Activated B cell treated with CpG ODN at 0.5 μM for 24 hours (primary cell): ENCODE measurements at places on chromosomes 11 and 22. TPM values are rescaled to one million over a fixed set of nuclear protein-coding genes. Genes with fewer than 3 reads are reported as not detected.

The MEN1 gene
- total RNA-seq = 35.1 and 44.6 TPM in 2 replicates

The HTR3A gene
- total RNA-seq = 15.3 and 15.6 TPM in 2 replicates

The SLC15A3 gene
- 76.4 and 77.8 TPM in 2 replicates for total RNA-seq

The OR8G5 gene
- not detected in 2 replicates for total RNA-seq

The ZP1 gene
- total RNA-seq = not detected in 2 replicates

DNA sequence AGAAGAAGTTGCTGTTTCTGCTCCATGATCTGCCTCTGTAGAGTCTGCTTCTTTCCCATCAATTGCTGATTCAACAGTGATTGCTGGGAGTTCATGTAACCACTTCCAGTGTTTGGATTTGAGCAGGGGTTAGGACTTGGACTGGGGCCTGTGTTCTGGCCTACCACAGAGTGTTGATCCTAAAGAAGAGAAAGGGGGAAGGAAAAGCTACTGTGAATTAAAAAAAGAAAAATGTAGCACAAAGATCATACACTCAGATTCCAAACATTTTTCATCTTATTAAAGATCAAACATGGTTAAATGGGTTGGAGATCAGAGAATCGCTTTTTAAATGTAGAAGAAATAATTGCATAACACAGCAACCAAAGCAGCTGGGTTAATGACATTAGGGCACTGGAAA is 67.6 kb upstream of the MTMR2 start:
- DNase-seq = no peak

- DNase-seq = no peak
Observed at GRCh38 chr11:110000031-110000502, 93.1 kb upstream of the ZC3H12C start.

The L3MBTL2 gene
- 39.9 and 42.3 TPM in 2 replicates for total RNA-seq
